ENCODE measurements at places on chromosomes 12 and 14.

- H3K27ac ChIP-seq = no peak overlapping the region
- no peak for DNase-seq
- H3K27me3 ChIP-seq = no peaks in the 10 kb centered on the region
- peaks cover 13% of the 10 kb centered on the region for H3K36me3 ChIP-seq
These were observed 436.3 kb downstream of the TMTC2 start for GRCh38 chr12:83123039-83123438.

DNA sequence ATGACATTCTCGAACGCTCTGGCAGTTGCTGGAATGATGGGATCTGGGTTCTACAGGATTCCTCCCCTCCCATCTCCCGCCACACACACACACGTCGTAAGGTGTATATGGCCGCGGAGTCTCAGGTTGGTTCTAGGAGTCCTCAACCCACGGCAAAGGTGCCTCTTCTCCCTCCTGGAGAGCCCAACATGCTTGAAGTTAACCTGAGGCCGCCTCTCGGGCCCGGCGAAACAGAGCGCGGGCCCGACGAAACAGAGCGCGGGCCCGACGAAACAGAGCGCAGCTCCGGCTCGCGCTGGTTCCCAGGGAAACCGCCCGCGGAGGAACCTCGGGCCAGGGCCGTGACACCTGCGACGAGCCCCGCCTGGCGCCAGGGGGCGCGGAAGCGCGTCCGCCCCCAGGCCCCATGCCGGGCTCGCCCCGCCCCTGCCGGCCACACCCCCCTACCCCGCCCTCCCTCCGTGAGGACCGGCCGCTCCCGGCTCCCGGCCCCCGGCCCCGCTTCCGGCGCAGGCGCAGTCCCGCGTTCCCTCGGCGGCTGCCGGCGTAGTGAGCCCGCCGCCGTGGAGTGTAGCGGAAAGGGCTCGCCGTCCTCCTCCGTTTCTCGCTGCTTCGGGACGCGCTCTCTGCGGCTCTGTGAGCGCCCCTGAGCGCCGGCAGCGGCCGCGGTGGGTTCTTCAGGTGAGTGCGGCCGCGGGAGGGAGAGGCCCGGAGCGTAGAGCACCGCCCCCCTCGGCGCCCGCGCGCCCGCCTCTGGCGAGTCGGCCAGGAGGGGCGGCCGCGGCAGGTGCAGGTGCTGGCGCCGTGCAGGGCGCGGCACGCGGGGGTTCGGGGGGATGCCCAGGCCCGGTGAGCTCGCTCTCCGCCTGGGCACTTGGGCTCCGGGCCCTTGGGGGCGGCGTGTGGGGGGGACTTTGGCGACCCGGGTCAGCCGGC lies at the start of gene RAB3IP:
RAB3IP (plus strand) TSS at position 510 of the 936 bp plus-strand sequence. CDS start 16,549 bp downstream, outside the sequence.
- peak within 1 kb of the TSS; percentile 97 for H3K4me3 ChIP-seq
- H3K27me3 ChIP-seq = peaks cover 56% of the 10 kb centered on the region
- DNase-seq = peak; percentile 95
- peak within 1 kb of the TSS; percentile 98 for H3K27ac ChIP-seq

- H3K36me3 ChIP-seq = no peaks in the 10 kb centered on the region
- H3K4me1 ChIP-seq = no peaks in the 10 kb centered on the region
- no peak overlapping the region for H3K27ac ChIP-seq
These were observed 415.2 kb upstream of the GARIN6 start for GRCh38 chr12:99232324-99232723.

DNA sequence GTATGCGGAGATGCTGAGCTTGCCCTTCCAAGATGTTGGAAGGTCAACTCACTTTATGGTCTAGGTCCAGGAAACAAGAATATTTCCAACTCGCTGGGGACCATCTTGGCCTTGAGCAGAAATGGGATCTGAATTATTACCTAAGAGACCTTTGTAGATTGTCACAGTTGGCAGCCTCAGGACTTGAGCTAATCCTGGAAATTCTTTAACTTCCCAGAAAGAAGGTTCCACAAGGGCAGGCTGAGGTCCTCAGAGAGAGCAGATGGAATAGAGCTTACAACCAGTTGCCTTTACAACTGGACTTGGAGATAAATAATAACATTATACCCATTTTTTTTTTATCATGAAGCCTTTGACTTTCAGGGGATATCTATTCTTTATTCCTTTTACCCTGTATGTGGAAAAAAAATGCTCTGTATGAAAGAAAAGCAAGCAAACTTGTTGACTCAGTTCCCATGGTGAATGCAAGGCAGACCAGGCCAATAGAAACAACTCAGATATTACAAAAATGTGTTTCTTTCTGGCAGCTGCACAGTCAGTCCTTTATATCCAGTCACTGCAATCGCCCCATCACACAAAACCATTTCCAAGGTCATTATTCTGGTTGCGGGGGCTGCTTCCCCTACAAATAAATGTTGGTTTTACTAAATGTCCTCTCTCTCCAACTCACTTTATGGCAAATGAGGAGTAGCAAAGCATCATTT lies 401.4 kb downstream of the ZFP36L1 start:
- no peak overlapping the region for H3K27ac ChIP-seq
- H3K36me3 ChIP-seq = peaks cover 5% of the 10 kb centered on the region
- DNase-seq = no peak
- peaks cover 66% of the 10 kb centered on the region for H3K4me1 ChIP-seq
- H3K4me3 ChIP-seq = no peak overlapping the region

DNA sequence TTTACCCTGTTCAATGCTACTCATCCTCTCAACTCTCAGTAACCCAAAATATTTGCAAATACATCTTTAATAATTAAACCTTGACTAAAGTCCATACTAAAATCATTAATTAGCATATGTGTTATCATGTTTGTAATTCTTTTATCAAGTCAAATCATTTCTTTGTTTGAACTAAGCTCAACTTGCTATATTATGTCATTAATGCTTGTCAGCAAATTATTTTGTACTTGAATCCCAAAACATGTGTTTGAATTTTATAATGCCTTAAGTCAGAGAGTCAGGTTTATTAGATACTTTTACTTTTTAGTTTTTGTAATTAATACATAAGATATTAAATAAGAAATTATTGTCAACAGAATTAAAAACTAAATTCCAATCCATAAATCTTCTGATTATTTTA lies 16.5 kb downstream of the ABCD2 start:
- H3K27me3 ChIP-seq = no peaks in the 10 kb centered on the region
- DNase-seq = no peak
- no peak overlapping the region for H3K4me3 ChIP-seq

DNA sequence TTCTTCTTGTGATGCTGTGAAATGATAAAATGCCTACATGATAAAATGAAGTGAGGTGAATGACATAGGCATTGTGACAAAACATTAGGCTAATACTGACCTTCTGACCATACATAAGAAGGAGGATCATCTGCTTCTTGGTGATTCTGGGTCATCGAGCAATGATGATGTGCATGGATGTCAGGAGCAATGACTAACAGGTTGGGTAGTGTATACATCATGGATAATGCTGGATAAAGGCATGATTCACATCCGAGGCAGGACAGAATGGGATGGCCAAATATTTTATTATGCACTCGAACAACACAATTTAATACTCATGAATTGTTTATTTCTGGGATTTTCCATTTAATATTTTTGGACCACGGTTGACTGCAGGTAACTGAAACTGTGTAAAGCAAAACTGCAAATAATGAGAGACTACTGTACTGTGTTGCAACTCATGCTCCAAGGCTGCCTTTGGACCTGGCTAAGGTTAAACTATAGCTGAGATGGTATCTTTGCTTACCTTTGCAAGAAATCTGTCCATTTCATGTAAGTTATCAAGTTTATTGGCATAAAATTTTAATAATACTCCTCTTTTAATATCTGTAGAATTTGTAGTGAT lies 7.6 kb upstream of the SLC25A21 start:
- no peak for DNase-seq
- no peaks in the 10 kb centered on the region for H3K27me3 ChIP-seq
- no peaks in the 10 kb centered on the region for H3K4me1 ChIP-seq
- no peaks in the 10 kb centered on the region for H3K36me3 ChIP-seq

DNA sequence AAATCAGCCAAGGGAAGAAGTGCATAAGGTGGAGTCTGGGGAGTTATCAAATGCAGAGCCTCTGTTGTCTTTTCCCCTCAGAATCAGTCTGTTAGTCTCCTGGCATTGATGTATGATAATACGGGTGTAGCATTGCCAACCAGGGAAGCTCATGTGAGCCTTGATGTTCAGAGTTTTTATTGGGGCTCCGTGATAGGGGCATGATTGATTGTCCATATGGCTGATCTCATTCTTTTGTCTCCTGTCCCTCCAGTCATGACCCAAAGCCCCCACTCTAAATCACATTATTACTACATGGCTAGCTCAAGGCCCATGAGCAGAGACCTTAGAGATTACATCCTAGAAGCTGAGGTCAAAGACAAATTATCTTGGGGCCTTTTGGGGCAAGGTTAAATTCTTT lies 140.9 kb downstream of the NUBPL start:
- no peaks in the 10 kb centered on the region for H3K27me3 ChIP-seq
- no peak overlapping the region for H3K4me3 ChIP-seq
- peaks cover under 1% of the 10 kb centered on the region for H3K4me1 ChIP-seq
- no peak overlapping the region for H3K27ac ChIP-seq
- DNase-seq = no peak
- peaks cover 25% of the 10 kb centered on the region for H3K36me3 ChIP-seq
